ENCODE measurements at places on chromosomes 7 and 10.

DNA sequence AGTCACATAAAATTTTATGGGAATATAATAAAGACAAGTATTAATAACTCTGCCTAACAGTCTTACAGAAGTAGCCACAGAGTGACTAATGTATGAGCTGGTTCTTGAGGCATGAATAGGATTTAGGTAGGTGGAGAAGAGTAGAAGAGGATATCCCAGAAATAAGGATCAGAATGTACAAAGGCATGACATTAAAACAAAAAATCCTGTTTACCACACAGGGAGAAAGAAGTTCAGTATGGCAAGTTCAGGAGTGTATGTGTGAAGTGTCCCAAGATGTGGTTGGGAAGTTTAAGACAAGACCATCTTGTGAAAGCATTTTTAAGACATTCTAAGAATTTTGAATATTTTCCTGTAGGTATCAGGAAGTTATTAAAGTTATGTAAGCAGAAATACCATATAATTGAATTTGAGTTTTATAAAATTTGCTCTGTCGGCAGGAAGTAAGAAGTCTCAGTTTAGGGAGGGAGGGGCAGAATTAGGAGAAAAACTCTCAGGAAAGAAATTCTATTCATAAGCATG lies 64.7 kb upstream of the CAV2 start:
- DNase-seq = no peak

- DNase-seq = no peak
Measured at GRCh38 chr10:60870803-60871202, 73.2 kb downstream of the RHOBTB1 start.

DNA sequence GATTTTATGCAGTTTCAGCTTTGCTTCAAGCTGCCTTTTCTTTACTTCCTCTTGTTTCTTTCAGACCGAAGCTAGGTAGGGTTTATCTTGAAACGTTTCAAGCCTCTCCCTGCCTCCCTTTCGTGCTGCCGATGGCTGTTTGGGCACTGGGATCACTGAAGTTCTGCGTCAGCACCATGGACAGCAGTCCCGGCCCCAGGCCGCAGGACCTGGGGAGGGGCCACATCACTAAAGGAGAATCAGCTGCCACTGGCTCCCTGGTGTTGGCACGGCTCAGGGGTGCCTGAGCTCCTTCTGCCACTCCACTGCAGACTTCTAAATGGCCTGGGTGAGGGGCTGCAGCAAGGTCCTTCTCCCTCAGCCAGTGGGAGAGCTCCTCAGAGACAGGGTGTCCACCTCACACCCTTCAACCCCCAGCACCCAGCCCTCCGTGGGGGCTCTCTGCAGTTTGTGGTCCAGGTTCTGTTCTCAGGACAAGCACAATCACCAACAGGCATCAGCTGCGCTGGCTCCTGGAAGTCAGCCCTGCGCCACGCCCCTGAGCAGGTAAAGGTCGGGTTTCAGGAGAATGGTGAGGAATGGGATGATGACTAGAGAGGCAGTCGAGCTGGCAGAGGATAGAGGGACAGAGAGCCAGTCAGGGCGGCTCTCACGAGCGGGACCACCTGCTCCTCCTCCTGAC lies 387.2 kb downstream of the TCERG1L start:
- peak; percentile 47 for DNase-seq

DNA sequence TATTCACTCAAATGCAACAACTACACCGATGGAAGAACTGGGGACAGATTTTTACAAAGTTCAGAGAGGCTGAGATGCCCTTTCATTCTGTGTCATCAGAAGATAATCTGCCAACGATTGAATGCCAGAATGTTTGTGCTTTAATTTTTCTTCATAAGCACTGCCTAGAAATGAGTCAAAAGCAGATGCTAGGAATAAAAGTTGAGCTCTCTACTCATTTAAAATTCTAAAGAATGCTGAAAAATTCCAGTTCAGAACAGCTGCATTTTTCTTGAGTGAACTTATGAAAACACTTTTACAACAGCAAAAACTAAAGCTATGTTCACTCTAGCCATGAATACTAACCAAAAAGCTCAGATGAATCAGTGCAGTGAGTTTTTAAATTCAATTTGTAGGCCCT lies 22.3 kb upstream of the FAM133B start:
- no peak for DNase-seq

DNA sequence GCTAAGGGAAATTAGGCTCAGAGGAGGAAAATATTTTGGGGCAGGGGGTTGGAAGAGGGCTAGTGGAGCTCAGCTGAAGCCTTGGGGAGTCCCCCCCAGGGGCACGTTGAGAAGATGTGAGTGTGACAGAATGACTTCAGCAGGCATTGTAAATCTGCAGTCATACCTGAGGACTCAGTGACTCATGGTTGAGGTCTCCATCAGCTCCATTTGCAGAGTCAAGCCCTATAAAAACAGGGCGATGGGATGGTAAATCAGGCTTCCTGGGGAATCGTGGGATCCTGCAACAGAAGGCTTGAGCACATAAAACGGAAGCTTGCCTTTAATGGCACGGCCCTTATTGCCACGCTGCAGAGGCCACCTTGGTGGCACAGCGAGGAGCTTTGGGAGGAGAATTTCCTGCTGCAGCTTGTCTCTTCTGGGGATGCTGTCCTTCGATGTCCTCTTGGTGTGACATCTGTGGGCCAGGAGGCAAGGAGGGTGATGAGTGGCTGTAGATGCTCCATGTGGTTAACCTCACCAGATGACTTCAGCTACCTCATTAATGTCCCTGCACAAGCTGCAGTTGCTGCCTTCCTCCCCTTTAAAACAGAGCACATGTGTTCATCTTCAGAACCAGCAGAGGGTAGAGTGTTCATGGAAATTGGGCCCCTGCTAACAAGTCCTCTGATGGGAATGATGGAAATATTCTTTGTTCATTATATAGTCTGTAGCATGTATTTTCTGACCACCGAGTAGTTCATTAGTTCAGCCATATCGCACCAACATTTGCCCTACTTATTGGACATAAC lies 285.9 kb downstream of the LRMDA start:
- no peak for DNase-seq

GRCh38 chr10:10044922-10045764 lies 972.5 kb upstream of the CELF2 start:
- DNase-seq = no peak

GRCh38 chr7:134520130-134520529 lies 7.2 kb upstream of the AKR1B10 start:
- no peak for DNase-seq

DNA sequence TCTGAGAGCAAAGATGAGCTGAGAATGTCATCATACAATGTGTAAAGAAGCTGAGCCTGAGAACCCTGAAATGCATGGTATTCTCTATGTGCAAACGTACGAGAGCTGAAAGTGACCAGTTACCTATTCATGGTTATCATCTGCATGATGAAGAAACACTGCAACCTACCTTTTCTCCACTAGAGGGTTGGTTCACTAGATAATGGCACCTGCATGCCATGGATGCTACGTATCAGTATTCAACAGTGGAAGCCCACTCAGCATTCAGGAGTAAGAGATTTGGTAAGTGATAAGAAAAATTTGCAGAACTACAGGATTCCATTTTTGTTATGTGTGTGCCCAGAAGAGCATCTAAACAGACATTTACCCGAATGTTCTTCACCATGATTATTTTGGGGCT lies 145.4 kb downstream of the PTPRN2 start:
- no peak for DNase-seq

- no peak for DNase-seq
Measured at GRCh38 chr7:107119376-107120105, 49.3 kb upstream of the HBP1 start.

- DNase-seq = no peak
Measured at GRCh38 chr10:49324711-49325110, 25.7 kb downstream of the C10orf71 start.

DNA sequence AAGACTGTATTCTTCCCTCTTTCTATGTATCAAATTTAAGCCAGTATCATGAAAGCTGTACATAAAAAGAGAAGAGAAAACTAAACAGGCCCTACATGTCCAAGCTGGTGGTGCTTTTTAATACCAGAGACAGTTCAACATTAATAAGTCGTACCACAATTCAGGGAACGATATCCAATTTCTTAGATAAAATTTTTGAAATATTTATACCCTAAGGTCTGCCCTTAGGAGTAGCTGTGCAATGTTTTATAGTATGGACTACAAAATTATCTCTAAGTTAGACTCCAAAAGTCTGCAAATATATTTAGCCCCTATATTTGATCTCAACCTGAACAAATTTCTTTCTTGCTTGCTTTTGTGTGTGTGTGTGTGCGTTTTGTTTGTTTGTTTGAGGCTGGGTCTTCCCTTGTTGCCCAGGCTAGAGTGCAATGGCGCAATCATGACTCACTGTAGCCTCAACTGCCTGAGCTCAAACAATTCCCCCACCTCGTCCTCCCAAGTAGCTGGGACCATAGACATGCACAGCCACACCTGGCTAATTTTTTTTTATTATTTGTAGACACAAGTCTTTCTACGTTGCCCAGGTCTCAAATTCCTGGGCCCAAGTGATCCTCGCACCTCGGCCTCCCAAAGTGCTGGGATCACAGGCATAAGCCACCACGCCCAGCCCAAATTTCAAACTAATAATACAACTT lies 13.2 kb downstream of the ARHGAP19 start:
- no peak for DNase-seq

DNA sequence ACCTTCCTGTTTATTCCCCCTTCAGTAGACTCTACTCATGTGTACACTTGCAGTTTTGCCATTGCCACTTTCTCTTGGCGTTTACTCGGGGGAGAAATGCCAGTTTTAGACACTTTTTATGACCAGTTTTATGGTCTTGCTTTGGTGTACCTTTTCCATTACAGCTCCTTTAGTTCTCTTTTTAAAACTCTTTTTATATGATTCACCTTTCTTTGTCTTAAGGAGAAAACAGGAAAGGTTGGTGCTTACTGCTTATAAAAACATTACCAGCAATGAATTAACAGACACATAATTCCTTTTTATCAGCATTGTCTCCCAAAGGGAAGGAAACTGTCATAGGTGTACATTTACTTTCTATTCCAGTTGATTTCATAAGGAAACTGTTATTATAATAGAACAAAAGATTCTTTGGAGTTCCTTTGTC lies 11.9 kb downstream of the TSPAN13 start:
- no peak for DNase-seq

DNA sequence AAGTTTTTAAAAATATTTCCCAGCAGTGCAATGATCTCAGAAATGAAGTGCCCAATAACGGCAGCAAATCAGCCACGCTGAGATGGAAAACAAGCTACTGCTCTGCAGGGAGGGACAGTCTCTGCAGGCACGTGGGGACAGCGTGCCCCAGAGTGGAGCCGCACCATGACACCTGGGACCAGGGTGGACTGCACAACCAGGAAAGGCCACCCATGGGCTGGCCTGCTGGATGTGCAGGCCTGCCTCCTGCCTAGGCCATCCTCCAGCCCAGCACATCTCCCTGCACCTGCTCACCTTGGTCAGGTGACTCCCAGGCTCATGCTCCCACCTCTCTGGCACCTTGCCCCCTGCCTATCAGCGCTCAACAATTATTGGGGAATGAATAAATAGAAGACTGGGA lies 80.4 kb downstream of the VSTM4 start:
- DNase-seq = no peak

DNA sequence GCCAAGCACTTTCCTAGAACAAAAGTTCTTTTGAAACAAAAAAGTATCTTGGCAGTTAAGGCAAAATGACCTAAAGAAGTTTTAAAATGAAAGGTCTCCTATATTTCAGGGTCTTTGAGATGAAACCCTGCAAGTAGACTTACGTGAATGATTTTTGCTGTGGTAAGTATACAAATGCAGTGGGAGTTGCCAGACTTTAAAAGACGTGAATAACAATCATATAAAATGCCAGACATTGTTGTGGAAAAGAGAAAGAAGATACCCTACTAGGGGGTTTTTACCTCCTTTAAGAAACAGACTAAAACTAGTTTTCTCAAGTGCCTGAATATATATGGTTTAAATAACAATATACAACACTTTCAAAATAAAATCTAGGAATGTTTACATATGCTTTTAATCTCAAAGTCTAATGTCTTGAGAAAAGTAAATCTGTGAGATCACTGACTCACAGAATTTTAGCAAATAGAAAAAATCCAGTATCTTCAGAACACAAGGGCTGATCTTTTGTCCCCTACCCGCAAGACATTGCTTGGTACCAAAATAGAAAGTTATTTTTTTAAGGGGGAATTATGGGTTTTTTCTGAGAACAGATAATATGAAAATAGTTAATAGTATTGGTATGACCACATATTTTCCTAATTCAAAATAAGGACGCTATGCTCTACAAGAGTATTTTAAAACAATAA lies 29.5 kb downstream of the LRRC17 start:
- DNase-seq = no peak

- DNase-seq = no peak
Measured at GRCh38 chr7:35736725-35737124, 41.8 kb upstream of the HERPUD2 start.

DNA sequence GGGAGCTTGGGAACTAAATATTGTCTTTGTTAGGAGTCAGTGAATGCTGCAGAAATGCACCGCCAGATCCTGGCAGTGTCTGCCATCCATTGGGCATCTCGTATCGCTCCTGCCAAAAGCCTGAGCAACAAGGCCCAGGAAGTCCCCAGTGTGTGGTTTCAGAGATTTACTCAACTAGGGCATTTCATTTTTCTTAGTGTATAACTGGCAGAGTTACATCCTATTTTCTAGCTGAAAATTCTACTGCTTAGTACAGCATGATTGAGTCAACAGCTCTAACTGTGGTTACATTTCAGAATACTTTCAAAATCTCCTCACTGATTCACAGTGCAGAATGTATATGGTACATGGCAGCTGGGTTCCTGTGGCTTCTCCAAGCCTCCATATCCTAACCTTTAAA lies 95.8 kb upstream of the CREB5 start:
- no peak for DNase-seq

GRCh38 chr10:34469446-34469845 lies 345.6 kb downstream of the PARD3 start:
- DNase-seq = no peak

DNA sequence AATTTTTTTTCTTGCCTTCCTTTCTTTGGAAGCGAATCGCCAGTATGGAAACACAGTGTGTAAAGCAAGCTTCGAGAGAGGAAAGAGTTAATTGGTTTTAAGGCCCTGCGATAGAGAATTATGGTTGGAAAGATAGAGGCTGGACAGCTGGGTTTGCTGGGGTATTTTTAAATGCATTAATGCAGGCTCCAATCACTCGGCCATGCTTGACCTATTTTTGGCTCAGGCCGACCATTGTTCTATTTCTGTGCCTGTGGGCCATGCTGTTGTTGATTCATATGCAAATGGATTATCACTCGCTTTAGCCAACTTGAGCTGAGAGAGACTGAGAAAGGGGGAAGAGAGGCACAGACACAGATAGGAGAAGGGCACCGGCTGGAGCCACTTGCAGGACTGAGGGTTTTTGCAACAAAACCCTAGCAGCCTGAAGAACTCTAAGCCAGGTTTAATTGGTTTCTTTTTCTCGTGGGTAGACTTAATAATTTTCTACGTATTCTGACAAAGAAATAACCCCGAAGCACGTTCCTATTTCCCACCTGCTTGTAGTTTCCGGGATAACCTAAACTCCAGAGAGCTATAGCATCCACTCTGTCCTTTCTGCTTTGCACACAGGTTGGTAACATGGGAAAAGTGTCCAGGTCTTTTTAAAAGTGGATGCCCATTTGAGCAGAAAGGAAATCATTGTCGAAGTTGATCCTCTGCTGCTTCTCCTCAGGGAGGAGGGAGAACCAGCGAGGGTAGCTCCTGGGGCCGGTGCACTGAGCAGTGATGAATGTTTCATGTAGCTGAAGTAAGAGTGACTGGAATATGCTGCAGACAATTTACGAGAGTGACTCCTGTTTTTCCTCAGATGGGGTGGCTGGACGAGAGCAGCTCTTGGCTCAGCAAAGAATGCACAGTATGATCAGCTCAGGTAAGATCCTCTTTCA lies at the start of gene HDAC9:
HDAC9 (plus strand) TSS at position 338 of the 929 bp plus-strand sequence; CDS start at position 892, 554 bp downstream.
- peak; percentile 47 for DNase-seq
